ENCODE measurements at places on chromosomes 5 and 9. TPM values are rescaled to one million over a fixed set of nuclear protein-coding genes. Genes with fewer than 3 reads are reported as not detected.
A peak's percentile ranks its signal among the peaks of the same experiment; 100 is the strongest.

The PCDH12 gene
- total RNA-seq: 5.2 TPM

DNA sequence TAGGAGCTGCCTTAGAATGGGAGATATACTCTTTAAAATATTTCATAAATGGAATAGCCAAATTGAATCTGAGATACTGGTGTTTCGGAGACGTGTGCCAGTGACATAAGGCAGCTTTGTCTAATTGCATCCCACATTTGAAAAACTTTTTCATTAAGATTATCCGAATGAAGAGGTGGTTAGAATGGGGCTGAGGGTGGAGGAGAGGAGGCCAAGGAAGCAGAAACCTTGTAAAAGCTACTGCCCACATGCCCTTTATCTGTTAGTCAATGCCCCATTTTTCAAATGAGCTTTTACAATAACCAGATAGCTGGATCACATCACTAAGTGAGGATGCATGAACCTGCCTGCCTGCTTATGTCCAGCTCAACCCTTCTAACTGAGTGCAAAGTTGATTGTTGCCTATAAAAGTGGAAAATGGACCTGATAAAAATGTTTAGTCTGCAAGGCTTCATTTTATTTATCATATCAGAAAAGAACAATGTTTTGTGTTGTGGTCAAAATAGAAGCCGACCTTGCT is 34.8 kb downstream of the SNX24 start:
- DNase-seq: no peak

GRCh38 chr5:127887282-127887681 is 184.1 kb downstream of the CCDC192 start:
- DNase-seq: no peak

DNA sequence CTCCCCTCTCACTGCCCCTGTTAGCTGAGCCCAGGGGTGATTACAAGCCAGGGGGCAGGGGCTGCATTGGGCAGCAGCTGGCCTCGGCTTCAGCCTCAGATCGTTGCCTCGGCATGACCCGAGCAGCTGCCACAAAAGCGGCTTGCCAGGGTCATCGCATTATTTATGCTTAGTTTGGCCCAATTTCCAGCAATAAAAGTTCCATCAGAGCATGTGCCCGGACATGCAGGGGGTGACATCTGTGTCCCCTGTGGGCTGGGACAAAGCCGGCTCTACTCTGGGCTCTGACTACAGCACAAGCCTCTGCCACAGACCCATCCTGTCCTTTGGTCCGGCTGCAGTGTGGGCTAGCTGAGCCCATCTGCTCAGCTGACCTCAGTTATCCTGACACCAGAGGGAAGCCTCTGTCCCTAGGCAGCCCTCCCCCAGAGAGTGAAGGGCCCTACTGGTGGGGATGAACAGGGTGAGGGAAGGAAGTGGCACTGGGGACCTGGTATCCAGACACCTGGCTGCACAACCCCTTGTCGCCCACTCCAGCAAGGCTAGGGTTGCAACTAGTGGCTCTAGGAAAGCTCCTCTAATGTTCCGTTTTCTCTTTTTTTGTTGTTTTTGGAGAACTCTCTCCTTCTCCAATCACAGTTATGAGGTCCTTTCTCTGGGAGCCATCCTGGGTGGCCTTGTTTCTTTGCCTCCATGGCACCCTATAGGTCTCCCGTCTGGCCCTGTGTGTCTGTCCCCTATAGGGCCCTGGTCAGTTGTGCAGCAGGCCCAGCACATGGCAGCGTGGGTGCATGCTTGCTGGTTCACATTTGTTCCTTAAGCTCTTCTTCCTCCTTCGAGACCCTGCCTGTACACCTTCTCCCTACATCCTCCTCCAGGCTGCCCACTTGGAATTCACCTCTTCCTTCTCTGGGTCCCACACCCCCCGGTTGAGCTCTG is 13.3 kb upstream of the GADD45G start:
- no peak for DNase-seq

- peak; percentile 41 for DNase-seq
Measured at GRCh38 chr5:112419986-112420864, 1.1 kb upstream of the EPB41L4A start.

- no peak for DNase-seq
Measured at GRCh38 chr9:91660521-91660920, 236.9 kb upstream of the NFIL3 start.

The KIF27 gene
- 4.3 TPM for total RNA-seq

DNA sequence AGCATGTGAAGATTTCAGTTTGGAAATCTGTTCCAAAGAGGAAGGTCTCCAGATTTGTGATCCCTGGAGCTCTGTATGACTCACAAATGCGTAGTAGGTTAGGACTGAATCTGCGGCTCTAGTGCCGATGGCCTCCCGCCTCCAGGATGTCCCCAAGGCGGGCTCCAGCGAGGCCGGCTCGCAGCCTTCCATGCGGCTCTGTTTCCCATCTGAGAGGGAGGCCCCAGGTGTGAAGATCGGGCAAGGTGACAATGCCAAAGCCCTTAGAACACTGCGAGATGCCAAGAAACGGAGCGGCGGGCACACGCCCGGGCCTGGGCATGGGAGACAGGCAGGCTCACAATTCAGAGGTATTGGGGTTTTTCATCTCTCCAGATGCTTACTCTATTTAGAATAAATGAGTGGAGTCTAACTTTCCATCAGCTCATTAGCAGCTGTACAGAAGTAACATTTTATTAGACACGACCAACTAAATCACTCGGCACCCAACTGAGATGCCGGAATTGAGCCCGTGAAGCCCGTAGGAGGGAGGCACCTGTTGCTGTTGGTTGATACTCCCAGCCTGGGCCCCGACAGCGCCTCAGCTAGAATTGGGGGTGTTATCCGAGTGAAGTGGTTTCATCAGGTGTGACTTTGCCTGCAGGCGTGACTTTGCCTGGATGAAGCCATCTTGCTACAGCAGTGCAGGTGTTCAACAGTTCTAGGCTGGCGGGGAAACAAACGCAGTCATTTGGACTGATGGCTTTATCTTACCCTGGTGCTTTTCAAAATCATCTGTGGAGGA is 7.4 kb upstream of the MRPS2 start:
- DNase-seq: no peak

- DNase-seq: no peak
Measured at GRCh38 chr9:81028504-81028903, 660.8 kb downstream of the TLE1 start.
